ENCODE measurements at places on chromosomes 2 and 18.

DNA sequence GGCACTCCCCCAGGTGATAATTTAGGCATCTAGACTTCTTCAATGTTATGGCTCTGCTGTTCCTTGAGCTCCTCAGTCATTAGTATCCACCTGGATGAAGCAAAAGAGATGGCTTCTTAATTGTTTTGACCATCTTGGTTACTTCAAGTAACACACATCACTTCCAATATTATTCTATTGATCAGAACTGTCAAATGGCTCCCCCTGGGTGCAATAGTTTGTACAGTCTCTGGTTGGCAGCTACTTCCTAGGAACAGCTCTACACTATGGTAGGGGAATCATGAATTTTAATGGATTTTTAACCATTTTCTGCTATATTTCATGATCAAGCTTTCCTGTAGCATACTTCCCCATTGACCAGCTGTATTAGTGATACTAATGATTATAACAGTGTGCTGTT lies 157.0 kb downstream of the NYAP2 start:
- DNase-seq, result no peak

DNA sequence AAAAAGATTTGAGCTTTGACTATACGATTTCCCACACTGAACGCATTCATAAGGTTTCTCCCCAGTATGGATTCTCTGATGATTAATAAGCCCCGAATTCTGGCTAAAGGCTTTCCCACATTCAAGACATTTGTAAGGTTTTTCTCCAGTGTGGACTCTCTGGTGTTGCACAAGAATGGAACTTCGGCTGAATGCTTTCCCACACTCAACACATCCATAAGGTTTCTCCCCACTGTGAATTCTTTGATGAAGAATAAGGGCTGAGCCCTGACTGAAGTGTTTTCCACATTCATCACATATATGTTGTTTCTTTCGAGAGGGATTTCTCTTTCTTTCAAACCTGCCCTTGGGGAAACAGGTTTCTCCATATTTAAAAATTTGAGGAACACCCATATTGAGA lies 6.9 kb downstream of the ZNF24 start:
- DNase-seq, result no peak

DNA sequence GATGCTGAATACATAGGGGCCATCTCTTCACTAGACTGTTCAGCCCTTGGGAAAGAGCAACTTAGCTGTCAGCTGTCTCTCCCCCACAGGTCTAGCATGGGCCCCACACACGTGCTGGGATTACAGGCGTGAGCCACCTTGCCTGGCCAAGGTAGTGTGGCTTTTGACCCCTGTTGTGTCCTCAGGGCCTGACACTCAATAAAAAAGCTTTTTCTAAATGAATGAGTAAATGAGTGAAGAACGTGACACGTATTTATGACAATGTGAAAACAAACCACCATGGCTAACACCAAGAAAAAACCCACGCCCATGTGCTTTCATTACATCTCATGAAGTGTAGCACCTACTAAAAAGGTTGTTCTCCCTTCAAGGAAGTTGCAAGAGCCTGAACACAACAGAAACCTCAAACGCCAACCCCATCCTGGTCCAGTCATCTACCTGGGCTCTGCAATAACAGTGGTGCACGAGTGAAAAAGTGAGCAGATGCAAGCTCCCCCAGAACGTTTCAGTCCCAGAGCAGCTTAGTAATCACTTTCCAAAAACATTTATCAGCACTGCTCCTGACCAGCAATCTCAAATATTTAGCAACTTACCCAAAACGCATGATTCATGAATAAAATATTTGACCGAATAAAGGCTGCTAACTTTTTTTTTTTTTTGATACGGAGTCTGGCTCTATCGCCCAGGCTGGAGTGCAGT lies 3.4 kb downstream of the WDFY1 start:
- DNase-seq, result peak; percentile 93

DNA sequence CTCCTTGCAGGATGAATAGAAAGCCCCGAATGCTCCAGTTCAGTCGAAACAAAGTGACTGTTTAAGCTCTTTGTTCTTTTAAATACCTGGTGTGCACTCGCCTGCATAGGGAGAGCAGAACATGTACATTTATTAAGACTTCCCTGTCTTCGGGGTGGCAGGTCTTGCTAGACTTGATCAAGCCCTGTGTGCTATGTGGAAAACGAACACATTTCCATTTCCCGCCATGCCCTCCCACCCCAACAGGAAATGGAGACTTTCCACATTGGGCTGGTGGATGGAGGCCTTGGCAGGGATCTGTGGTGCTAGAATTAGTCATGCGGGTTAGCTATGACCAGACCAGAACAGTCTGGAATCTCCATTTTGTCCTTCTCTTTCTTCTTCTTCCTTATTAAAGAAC lies 321.0 kb upstream of the THSD7B start:
- peak; percentile 26 for DNase-seq

DNA sequence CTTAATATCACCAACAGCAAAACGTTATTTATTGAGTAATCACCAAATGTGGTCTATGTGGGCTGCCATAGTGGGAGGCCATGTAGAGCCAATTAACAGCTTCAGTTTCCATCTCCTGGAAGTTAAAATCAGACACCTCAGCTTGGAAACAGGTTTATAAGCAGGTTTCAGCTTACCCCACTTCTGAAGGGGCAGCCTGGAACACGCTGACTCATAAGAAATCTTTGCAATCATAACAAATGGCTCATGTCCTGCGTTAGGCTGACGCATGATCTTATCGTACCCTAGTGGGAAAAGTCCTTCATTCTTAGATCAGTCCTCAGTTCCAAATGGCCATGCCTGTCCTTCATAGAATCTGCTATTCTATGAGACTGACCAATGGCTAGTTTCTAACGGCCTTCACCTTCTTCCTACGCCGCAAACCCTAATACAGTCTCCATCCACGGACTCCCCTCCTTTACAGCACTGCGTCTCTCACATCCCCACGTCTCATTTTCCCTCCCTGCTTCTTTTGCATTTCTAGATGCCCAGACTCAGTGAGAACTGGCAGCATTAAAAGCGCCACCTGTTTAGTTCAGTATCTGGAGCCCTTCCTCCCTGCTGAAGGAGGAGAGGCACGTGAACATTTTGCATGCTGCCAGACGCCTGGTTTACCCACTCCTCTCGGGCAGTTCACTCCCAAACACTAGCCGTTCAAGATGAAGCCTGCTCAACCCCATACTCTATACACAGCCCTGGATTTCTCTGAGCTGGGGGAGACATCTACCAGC lies 24.2 kb upstream of the BZW1 start:
- peak; percentile 93 for DNase-seq

DNA sequence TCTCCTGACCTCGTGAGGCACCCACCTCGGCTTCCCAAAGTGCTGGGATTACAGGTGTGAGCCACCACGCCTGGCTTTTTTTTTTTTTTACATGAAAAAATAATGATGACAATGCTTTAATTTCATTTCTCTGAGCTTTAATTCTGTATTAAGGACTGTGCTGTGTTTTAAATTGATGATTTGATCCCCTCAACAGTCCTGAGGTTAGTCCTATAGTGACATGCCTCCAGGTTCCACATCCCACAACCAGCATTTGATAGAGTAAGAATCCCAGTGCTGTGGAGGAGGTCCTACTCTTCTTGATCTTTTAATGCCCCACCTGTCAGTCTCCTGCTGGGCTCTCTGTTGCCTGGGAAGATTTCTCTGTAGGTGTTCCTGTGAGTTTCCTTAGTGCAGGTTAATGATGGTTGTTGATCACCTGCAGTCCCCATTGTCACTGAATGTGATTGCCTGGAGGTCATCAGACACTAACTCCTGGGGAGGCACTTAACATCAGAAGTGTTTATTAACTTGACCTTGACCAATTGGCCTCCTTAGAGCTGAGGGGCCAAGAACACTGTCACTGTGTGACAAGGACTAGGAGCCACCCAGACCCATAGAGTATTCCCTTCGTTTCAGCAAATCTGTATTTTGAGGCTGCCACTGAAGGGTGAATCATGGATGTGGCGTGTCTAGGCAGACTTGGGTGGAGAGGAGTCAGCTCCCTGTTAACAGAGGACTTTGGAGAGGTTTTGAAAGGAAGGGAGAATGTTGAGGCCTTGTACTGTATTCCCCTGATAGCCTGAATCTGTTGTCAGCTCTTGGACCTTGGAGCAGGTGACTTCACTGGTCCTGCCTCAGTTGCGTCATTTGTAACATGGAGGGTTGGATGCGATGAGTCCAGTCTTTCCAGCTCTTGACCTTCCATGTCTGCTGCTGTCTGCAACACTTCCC lies 11.5 kb downstream of the ASAP2 start:
- no peak for DNase-seq

DNA sequence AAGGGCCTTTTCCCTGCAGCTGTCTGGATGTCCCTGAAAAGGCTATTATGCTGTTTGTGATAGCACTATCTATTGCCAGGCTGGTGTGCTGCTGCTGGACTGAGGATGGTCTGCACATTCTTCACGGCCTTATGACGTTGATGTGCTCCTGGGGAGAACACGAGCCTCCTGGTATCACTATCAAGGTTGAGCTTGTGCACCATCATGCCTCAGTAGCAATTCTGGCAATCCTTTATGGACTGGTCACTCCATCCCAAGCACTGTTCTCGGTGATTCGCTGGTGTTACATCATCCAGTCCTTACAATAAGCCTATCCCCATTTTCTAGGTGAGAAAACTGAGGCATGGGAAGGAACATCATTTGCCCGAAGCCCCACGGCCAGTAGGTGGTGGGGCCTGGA lies 18.2 kb upstream of the CCBE1 start:
- no peak for DNase-seq

GRCh38 chr2:8587251-8587791 lies 94.5 kb upstream of the ID2 start:
- DNase-seq, result no peak

DNA sequence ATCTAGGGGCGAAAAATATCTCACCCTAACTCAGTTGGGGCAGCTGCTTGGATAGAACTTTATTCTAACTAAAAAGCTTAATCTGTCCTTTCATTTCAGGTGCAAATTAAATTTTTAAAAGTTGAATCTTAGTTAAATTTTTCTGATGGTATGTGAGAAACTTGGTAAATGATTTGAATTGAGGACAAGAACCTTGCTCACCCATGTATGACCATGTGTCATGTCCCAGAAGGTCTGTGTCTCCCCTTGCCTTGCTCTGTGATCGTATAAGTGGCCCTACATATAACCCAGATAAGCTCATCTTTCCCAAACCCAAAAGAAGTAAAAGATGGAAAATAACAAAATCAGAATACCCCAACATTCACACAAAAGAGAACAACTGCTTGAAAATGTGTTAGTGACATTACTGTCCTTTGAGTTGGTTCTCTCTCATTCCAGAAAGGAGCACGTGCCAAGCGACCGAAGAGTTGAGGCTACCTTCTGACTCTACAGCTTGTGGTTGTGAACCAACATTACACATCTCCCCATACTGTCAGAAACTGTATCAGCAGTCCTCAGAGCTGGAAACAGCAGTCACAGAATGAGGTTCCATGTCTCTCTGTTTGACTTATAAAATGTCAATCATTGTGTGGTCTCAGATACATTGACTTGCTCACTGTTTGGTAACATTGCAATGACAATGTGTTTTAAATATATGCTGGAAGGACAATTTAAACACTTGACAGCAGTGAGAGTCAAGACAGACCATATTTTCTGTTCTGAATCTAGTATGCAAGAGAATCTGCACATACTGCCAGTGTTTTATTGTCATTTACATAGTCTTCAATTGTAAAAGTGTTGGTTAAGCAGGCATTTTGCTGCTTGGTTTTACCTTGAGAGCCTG lies 46.3 kb upstream of the TANK start:
- DNase-seq, result no peak

GRCh38 chr18:13619505-13620205 lies 106.7 kb downstream of the FAM210A start:
- DNase-seq, result no peak

DNA sequence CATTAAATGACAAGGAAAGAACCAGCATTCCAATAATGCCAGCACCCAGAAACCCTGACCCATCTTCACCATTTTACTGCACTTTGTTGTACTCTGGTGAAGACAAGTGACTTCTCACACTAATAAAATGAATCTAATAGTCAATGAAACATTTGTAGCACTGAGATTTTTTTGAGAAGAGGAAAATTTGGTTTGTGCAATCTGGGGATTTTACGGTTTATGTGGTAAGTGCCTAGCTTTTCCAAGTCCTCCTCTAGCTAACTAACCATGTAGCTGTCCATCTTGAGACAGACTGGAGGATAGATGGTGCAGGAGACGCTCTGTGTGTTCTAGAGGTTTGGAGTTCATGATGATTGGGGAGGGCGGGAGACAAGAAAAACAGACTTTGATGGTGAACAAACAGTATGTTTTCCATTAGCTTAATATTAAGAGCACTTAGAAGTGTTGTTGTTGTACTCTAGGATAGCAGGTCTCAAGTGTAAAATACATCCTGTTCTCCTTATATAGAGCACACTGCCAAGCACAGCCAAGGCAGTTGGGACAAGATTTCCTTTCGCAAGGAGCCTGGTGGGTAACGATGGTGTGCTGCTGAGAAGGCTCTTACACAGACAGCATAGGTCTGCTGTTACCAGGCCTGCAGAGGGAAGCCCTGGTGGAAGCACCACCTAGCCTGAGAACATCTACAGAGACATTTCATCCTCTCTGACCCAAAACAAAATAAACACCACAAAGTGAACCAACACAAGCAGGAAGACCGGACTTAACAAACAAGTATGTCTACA lies 83.7 kb downstream of the BCL11A start:
- DNase-seq, result no peak

- DNase-seq, result no peak
Measured at GRCh38 chr2:109084341-109084740, 44.7 kb upstream of the SH3RF3 start.

DNA sequence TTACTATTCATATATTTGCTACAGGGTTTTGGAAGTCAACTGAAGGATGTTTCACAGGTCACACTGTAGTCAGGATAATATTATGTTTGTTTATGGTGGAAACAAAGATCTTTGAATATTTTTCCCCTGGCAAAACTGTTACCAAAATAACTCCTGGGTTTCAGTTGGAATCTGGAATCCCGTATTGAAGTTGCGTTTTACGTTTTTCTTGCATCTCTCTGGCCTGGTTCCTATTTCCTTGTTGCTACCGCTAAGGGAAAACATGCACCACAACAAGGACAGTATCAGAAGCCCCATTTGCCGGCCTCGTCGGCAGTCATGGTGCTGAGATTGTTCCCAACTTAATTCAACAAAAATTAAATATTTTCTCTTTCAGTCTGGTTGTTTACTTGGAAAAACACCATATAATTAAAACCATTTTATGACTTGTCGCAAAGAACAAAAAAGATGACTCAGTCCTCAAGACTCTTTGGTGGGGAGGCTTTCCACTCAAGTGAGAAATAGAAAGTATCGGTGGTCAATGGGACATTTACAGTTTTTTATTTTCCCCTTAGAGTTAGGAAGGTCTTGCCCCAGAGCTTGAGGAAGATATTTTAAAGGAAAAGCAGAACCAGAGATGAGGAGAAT lies 42.3 kb downstream of the EN1 start:
- DNase-seq, result no peak

GRCh38 chr2:42328148-42328833 lies 32.7 kb downstream of the COX7A2L start:
- DNase-seq, result peak; percentile 25

- peak; percentile 96 for DNase-seq
Measured at GRCh38 chr18:46155641-46156051, 51.5 kb downstream of the HAUS1 start.

GRCh38 chr2:100160396-100160795 lies 18.0 kb upstream of the AFF3 start:
- DNase-seq, result no peak

GRCh38 chr2:28516950-28517349 lies 21.1 kb downstream of the PLB1 start:
- DNase-seq, result no peak

Measured in M059J (cell line).